ENCODE measurements at places on chromosomes 12 and 14.

- DNase-seq, result no peak
Measured at GRCh38 chr12:65367396-65367795, 88.9 kb downstream of the MSRB3 start.

- DNase-seq, result no peak
Measured at GRCh38 chr14:54797556-54797955, 105.1 kb downstream of the GCH1 start.

DNA sequence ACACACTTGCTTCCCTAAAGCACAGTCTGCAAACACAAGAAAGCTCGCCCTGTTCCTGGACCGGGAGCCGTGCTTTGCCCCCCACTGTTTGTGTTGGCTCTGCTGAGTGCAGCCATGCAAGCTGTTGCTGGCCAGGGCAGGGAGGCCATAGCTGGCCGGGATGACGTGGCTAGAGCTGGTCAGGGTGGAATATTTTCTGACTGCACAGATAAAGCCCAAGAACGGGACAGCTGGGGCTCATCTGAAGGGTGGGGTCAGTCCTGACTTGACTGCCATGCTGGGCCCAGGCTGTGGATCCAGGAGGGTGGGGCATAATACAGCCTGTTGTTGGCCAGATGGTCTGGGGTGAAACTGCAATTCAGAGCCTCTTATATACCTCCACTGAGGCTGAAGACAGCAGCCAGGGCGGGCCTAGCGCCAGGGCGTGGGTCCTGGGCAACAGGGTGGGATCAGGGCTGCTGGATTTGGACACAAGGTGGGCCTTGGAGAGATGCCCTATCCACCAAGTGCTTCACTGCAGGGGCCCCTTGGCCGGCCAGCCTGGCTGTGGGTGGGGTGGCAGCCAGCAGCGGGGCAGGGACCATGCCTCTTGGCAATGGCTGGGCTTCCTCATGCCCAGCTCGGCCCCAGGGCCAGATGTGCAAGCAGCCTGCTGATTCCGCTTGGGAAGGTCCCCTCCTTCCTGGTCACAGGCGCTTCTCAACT lies 14.8 kb downstream of the KMT5A start:
- no peak for DNase-seq

GRCh38 chr12:45833401-45833800 lies 103.9 kb downstream of the ARID2 start:
- DNase-seq, result no peak

DNA sequence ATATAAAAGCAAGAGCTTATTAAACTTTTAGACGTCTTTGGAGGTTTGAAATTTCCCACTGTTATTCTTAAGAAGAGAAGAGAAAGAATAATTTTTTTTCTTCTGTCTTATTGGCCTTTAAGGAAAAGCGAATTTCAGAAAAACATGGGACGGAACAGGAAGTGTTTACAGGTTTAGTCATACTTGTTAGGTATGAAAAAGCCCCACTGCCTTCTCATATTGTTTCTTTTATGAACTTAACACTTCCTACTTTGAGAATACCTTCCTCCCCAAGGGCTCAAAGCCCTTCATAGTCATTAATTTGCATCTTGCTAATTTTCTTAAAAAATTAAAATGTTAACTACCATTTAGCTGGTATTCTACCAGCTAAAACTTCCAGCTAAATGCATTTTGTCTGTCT lies 82.0 kb downstream of the ETV6 start:
- DNase-seq, result peak; percentile 26

DNA sequence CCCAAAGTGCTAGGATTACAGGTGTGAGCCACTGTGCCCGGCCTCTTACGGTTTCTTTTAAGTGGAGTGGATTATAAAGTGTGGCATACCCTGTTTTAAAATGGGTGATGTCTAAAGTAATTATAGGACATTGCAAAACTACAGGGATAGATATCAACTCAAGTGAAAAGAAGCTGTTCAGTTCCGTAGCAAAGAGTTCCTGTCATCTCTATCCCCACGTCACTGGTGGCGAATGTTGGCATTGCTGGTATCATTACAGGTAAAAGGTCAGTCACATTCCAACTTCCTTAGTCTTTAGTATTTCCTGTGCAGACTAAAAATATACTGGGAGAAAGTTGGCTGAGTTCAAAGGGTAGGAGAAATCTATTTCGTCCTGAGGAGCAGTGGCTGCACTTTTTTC lies 95.6 kb upstream of the SLC38A2 start:
- DNase-seq, result peak; percentile 36

DNA sequence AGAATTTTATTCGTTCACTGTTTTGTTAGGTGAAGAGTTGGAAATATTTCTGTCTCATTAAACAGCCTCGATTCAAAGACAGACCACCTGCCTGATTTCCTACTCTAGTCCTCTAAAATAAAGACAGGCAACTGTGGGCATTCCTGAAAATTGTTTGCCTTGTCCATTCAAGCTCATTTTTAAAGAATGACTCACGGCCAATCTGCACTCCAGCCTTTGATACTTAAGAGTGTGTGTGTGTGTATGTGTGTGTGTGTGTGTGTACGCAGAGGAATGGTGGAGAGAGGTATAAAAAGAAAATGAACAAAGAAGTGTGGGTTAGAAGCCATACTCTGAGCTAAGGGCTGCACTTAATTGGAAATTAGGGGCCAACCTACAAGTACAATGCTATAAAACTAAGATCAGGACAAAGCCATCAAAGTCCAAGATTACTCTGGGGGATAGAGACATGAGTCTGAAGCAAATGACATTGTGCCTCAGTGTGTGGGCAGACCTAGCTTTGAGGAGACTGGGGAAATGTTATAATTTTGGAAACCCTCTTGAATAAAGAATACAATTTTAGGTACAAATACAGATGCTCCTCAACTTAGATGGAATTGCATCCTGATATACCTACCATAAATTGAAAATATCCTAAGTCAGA lies 45.6 kb upstream of the SOCS2 start:
- DNase-seq, result peak; percentile 61

GRCh38 chr14:70721542-70721941 lies 79.8 kb downstream of the TTC9 start:
- no peak for DNase-seq

- no peak for DNase-seq
Measured at GRCh38 chr14:95286645-95287044, 33.1 kb downstream of the CLMN start.

DNA sequence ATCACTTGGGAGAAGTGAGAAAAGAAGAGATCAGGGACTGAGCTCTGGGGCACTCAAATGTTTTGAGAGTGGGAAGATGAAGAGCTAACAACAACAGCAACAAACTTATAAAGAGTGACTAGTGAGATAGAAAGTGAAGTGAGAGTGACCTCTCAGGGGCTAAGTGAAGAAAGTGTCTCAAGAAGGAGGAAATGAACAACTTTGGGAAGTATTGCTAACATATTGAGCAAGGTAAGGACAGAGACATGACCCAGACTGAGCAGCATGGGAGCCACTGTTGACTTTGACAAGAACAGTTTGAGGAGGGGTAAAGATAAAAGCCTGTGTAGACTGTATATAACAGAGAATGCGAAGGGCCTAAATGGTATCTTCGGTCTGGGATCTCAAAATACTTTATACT lies 155.1 kb upstream of the BTG1 start:
- no peak for DNase-seq

DNA sequence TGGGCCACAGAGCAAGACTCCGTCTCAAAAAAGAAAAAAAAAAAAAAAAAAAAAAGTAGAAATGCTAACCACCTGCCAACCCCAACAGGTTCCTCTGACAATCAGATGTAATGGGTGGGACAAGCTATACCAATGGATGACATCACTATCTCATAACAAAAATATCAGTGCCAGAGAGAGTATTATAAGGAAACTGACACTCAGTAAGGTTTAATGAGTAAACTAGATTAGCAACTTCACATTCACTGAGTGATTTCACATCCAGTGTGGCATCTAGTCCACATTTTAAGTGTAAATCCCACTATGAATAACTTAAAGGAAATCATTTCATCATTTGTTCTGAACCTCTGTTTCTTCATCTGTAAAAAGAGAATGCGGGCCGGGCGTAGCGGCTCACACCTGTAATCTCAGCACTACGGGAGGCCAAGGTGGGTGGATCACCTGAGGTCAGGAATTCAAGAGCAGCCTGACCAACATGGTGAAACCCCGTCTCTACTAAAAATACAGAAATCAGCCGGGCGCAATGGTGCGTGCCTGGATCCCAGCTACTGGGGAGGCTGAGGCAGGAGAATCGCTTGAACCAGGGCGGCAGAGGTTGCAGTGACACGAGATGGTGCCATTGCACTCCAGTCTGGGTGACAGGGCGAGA lies 1.8 kb downstream of the SART3 start:
- no peak for DNase-seq

- DNase-seq, result no peak
Measured at GRCh38 chr14:77310026-77310425, 10.7 kb downstream of the POMT2 start.

DNA sequence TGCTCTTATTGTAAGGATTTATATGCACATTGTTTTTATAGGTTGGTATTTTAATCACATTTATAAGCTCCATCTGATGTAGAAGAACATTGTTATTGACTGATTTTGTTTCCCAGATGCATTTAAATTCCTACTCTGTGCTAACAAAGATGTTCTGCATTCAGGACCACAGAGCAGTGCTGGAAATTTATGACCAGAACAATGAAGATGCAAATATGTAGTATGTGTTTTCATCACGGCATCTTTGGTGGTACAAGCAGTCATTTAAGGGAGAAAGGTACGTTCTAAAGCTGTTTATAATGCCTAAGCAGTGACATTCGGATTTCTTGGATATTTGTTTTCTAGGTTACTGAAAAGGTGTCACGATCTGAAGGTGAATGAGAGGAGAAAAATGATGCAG lies 66.5 kb downstream of the TRIM9 start:
- DNase-seq, result no peak

- DNase-seq, result no peak
Measured at GRCh38 chr12:19848421-19848820, 409.1 kb downstream of the AEBP2 start.

- no peak for DNase-seq
Measured at GRCh38 chr14:52069307-52070050, 620 bp upstream of the NID2 start.

DNA sequence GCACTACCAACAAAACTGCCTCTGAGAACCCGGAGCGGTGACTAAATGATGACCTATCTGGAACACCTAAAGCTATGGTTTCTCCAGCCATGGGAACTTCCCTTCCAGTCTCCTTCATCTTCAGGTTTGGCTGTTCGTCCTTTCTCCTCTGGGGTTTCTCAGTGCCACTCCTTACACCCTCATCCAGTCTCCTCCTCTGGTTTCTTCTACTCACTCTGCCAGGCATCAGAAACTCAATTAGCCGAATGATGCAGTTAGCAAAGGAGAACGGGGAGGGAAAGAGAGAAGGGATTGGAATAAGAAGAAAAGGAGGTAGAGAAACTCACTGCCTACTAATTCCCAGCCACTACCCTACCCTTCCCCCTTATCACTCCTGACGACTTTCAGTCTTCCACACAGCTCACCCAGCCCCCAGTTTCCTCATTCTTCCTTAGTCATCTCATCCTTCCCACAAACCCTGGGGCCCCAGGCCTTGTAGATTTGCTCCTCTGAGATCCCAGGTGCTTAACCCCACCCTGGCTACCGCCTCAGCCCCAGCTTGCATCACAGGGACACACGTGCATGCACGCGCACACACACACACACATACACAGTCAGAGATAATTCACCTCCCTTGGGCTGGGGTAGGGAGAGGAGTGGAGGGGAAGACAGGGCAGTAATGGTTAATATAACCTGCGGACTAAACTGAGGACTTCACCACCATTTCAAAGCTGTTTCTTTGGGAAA lies 13.0 kb downstream of the FGD6 start:
- DNase-seq, result peak; percentile 96

GRCh38 chr12:96108321-96108720 lies 72.9 kb upstream of the LTA4H start:
- no peak for DNase-seq

GRCh38 chr12:109305547-109305946 lies 3.5 kb downstream of the FOXN4 start:
- no peak for DNase-seq

DNA sequence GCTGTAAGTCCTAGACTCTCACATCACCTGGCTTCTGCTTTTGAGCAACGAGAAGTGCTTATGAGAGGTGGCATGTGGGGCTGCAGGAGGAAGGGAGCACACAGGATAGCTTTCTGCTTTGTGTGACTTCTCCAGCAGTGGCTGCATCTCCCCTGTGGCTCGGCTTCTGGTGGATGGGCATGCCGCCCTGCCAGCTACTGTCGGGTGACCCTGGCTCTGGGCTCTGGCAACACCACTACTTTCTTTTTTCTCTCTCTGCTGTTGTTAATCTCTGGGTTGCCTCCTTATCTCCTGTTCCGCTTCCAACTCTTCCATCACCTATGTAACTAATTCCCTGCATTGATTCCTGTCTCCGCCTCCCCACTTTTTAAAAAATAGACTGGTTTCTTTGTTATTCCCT lies 209.1 kb upstream of the DAAM1 start:
- DNase-seq, result no peak

- peak; percentile 21 for DNase-seq
Measured at GRCh38 chr12:3332188-3332587, 158.8 kb upstream of the PRMT8 start.

GRCh38 chr14:51727526-51727925 lies 75.8 kb downstream of the FRMD6 start:
- no peak for DNase-seq

DNA sequence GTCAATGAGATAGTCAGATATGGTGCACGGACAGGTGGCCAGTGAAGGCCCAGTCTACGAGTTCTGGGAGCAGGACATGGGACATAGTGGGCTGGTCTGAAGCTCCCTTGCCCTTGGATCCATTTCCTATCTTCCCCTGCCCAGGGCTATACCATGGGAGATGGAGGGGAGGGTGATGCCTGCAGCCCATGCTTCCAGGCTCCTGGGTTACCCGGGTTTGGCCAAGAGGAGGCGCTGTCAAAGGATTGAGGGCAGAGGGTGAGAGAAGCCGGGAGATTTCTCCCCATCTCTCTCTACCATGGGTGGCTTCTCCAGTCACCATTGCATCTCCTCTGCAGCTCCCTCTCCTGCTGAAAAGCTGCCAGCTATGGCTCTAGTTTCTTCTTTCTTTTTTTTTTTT lies 52.8 kb upstream of the LHX5 start:
- DNase-seq, result no peak

DNA sequence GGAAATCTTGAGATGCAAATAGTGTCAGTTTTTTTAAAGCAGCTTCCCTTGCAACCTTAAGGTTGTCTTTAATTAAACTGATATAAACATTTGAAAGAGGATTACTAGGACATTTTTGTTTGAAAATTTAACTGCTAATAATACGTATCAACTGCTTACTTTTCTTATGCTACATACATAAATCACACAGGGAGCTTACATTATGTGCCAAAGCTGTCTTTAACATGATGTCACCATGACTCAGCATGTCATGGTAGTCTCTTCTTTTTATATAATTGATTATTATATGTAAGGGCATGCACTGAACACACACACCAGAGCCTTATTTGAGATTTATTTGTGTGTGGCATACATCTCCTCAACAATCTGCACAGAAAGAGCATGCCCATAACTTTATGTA lies 63.0 kb upstream of the PTHLH start:
- DNase-seq, result peak; percentile 53
